ENCODE measurements at places on chromosomes 3 and 15.

DNA sequence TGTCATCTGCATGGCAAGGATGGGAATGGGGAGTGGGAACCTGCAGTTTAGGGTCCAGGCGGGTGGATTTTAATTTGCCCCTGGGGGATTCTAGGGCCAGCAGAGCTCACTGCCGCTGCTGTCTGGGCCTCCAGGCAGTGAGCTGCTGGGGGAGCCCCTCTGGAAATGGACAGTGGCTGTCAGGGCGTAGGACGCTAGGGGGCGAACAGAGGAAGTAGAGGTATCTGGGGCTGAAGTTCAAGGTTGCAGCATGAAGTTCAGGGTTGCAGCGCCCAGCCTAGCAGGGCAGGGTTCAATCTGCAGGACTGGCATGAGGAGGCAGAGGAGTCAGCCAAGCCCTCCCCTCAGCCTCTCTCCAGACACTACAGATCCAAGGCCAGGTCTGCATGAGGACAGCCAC lies 49.5 kb downstream of the APBA2 start:
- no peak for DNase-seq

GRCh38 chr15:60964527-60964926 lies 264.6 kb downstream of the RORA start:
- no peak for DNase-seq

- DNase-seq, result no peak
Observed at GRCh38 chr3:181328346-181328745, 338.8 kb upstream of the DNAJC19 start.

GRCh38 chr3:163785693-163786092 lies 1292.6 kb downstream of the SI start:
- DNase-seq, result no peak

GRCh38 chr3:50008931-50009330 lies 69.0 kb downstream of the RBM6 start:
- no peak for DNase-seq

- no peak for DNase-seq
Observed at GRCh38 chr3:24490151-24490550, 4.5 kb downstream of the THRB start.

GRCh38 chr3:118472586-118472985 lies 562.1 kb downstream of the IGSF11 start:
- DNase-seq, result no peak

DNA sequence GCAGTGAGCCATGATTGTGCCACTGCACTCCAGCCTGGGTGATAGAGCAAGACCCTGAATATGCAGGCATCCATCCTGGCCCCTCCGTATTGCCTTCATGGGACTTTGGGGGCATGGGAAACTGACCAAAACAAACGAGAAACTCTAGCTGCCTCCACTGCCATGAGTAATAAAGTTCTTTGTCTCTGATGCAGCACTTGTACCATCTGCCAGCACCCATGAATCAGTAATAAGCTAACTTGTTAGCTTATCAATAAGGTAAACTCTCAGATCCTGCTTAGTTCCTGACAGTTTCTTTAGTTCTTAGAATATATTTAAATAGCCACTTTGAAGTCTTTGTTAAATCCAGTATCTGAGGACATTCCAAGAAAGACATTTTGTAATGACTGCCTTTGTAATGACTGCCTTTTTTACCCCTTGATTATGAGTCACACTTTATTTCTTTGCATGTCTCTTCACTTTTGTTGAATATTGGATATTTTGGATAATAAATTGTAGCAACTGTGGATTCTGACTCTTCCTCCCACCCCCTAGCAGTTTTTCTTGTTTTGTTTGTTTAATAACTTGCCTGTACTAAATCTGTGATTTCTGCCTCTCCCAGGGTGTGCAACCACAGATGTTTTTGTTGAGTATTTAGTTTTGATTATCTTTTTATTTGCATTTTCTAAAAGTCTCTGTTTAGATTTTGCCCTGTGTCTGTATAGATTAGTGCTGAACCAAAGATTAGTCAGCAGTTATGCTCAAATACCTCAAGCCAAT lies 136.9 kb downstream of the HCN4 start:
- DNase-seq, result no peak

GRCh38 chr3:32297366-32297765 lies 58.9 kb downstream of the CMTM8 start:
- no peak for DNase-seq

GRCh38 chr3:120114376-120114775 lies 20.1 kb upstream of the GSK3B start:
- no peak for DNase-seq

DNA sequence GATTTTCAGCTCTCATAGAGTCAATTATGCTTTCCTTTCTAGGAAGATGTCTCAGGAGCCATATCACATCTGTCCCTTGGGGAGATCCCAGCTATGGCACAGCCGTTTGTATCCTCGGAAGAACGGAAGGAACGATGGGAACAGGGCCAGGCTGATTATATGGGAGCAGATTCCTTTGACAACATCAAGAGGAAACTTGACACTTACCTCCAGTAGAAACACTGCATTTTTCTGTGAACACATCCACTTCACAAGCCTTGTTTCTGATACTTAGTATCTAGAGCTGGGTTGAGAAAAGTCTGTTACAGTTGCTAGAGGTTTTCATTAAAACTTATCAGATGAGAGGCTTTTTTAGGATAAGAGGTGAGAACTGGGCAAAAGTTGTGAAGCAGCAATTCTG lies 35.4 kb downstream of the GYG1 start:
- no peak for DNase-seq

DNA sequence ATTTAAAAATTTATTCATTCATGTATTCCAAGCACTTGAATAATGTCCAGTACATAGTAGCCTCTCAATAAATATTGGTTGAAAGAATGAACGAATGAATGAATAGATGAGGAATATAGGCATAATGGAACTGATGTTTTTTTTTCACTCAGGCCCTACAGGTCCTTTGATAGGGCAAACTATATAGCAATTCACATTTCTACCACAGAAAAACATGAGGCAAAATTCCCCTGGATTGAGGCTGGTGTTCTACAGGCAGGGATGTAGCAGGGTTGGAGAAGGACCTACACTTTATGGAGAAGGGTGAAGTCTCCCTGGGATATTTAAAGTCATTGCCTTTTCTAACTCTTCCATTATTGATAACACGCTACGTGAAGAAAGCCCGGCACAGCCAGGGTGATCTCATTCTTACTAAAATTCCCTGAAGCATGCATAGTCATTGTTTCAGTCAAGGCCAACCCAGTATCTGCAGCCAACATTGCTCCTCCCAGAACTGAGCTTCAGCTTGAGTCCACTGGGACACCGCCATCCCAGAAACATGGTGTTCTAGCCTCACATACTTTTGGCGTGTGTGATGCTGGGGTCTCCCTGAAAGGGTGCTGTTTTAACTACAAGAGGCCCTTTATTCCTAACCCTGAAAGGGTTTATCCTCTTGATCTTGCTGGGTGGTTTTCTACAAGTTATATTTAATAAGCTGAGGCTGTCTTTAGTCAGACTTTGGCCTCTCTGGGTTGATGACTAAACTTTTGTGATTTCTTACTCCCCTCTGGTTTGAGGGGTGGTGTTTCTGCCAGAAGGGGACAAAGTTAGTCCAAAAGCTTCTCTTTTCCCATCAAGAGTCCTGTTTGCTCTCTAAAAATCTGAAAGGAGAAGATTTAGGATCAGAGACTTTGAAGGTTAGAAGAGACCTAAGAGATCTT lies 25.9 kb upstream of the FBN1 start:
- no peak for DNase-seq

DNA sequence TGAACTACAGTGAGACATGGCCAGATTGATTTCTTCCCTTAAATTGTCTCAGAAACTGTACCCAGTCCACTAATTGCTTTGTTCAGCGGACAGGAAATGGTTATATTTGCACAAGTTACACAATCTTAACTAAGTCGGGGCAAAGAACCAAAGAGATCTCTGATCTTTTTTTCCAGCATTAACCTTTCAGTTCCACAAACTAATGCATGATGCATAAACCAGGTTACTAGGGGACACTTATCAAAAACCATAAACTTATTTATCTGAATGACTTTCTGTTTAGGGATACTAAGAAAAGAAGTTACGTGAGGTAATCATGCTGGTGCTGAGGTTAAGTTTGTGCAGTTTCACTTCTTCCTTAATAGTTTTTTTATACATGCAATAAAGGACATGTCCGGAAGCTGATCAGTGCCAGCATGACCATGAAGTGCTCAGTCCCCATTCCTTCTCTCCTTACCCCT lies 22.4 kb downstream of the FNDC3B start:
- DNase-seq, result no peak

GRCh38 chr3:73568371-73568862 lies 56.3 kb downstream of the PDZRN3 start:
- no peak for DNase-seq

All from stimulated activated CD8-positive, alpha-beta memory T cell treated with anti-CD3 and anti-CD28 coated beads, Interleukin-4, amount 100 ng/mL, for 1 hour (primary cell).